Gastrocnemius medialis (tissue), 4 donors: ENCODE measurements at places on chromosomes 5 and 9. TPM values are rescaled to one million over a fixed set of nuclear protein-coding genes. Genes with fewer than 3 reads are reported as not detected.

The OLFM1 gene
- total RNA-seq = 7.8 TPM

DNA sequence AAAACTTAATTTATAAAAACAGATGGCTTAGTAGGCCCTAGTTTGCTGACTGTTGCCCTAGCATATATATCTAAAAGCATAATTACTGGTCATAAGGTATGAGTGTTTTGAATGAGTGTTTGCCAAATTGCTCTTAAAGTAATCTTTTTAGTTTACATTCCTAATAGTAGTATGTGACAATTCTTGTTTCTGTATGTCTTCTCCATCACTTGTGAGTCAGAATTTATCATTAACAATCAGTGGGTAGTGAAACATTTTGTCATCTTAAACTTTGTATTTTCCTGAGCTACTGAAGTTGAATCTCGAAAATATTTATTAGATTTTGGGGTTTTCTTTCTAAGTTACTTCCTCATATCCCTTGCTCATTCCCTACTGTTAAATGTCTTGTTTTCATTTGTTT is 49.6 kb downstream of the APC start:
- no peak for DNase-seq
- no peaks in the 10 kb centered on the region for H3K27me3 ChIP-seq
- no peaks in the 10 kb centered on the region for H3K36me3 ChIP-seq
- no peaks in the 10 kb centered on the region for H3K4me1 ChIP-seq
- H3K27ac ChIP-seq = no peak overlapping the region

The STPG3 gene
- total RNA-seq = not detected

DNA sequence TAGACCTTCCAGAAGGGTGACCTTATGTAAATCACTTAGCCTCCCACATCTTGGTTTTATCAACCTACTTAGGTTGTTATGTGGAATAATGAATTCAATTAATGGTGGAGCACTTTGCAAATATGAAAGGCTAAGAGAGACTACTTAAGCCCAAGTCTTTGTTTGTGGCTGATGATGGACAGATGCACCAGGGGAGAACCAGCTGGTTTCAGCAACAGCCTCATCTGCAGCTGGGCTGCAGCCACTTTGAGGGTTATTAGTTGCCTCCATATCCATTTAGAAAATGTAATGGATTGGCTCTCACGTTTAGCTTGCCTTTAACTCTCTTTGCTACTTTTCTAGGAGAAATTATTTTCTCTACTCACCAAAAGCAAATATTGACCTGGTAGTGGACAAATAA is 146.6 kb downstream of the ESM1 start:
- no peak for DNase-seq
- H3K36me3 ChIP-seq = no peaks in the 10 kb centered on the region
- no peak overlapping the region for H3K4me3 ChIP-seq
- no peaks in the 10 kb centered on the region for H3K4me1 ChIP-seq
- H3K27ac ChIP-seq = no peak overlapping the region
- no peaks in the 10 kb centered on the region for H3K27me3 ChIP-seq

The BTNL3 gene
- total RNA-seq = 0.17 TPM

The SAXO1 gene
- not detected for total RNA-seq

The GHR gene
- 87.6 TPM for total RNA-seq

The PURA gene
- total RNA-seq = 20.6 TPM

The GZMA gene
- total RNA-seq = not detected
